ENCODE measurements at places on chromosomes 12 and 14. TPM values are rescaled to one million over a fixed set of nuclear protein-coding genes. Genes with fewer than 3 reads are reported as not detected.

Gene TCL1B
- total RNA-seq: 3.6 TPM

Gene PLEKHG7
- total RNA-seq: not detected

Gene COX8C
- total RNA-seq: not detected

Gene RPL6
- total RNA-seq: 1,918 TPM

Gene SSTR1
- 0.90 TPM for total RNA-seq

Gene ALKBH2
- total RNA-seq: 24.4 TPM

Gene SERPINA10
- not detected for total RNA-seq

Gene GPR65
- total RNA-seq: not detected

Gene PIWIL1
- total RNA-seq: not detected

Gene EGLN3
- total RNA-seq: 19.8 TPM

Gene DCN
- total RNA-seq: not detected

Gene OTOGL
- total RNA-seq: 0.11 TPM

Gene TAS2R20
- total RNA-seq: 1.3 TPM

Gene KLRF2
- not detected for total RNA-seq

DNA sequence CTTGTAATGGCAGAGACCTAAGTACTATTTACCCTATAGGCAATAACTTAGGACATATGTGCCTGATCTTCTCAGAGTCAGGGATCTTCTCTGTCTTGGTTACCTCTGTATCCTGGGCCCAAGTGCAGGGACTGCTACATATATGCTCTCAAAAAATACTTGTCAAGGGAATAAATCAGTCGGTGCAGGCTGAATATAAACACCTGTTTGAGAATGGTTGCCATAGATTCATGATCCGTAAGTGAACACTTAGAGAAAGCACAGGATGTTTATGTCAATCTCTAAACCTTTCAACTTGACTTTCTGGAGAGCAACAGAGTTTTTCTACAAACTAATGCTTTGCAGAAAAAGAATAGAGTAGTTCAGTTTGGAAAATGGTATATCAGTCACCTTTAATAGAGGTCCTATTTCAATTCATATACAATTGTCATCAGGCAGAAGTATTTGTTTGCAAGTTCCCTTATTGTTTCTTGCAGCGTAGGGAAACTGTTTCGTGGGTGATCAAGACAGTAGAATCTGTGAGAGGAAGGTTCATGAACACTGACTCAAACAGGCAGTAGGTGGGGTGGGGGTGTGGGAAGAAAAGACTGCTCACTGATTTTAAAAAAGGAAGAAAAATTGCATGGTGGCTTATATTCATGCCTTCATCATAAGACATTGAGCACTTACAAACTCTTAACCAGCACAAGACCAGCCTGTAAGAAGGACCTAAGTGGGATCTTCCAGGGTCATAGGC is 6.0 kb upstream of the UBE2N start:
- DNase-seq: no peak

DNA sequence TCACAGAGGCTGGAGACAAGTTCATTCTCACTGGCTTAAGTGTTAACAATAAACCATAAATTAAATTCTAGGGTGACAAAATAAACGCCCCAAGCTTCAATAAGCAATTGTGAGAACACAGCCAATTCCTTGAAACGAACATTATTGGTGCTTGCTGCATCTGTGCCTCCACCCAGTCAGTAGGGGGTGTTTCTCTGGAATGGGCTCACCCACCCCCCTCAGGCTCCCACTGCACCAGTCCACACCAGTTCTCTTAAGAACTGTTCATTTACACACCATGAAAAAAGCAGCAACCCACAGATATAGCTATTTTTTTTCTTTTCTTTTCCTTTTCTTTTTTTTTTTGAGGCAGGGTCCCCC is 34.7 kb downstream of the CDC42BPB start:
- no peak for DNase-seq

GRCh38 chr12:4580281-4580688 is 18.3 kb downstream of the DYRK4 start:
- no peak for DNase-seq

GRCh38 chr12:29992366-29992765 is 208.6 kb upstream of the TMTC1 start:
- DNase-seq: no peak

DNA sequence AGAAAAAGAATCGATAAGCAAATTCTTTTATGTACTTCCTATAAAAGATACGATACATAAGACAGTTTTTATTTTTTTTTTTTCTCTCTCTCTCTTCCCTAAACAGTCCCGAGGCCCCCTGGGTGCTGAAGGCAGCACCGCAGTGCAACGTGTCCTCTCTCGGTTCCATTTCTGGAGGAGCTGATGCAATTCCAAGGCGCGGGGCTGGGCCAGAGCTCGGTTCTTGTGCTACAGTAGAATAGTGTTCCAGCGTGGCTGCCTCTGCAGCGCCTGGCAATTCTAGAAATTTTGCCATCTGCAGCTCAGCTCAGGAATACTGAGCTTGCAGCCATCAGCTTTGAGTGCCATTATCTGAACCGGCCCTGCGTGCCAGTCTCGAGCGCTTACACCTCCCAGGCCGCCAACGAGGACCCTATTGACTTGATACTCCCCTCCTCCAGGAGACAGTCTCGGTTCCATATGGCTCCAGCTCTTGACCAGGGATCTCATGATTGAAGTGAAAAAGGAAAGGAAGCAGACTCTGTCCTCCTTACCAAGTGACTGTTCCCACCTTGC is 630 bp downstream of the ALDH1L2 start:
- peak; percentile 46 for DNase-seq

DNA sequence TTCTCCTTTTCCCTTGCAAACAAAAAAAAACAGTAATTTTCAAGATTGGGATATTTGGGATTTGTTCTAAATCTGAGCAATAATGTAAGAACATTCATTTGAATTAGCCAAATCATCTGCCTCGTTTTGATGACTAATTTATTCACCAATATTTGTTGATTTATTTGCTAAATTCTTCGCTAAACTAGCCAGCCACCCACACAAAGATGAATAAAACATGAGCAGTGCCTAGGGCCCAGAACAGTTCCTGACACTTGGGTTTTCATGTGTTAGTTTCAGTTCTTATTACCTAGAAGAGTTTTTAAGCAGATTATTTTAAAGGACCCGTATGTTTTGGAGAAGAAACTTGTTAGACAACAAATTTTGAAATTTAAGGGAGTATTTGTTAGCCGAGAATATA is 1.4 kb downstream of the ETNK1 start:
- no peak for DNase-seq

GRCh38 chr12:22228022-22228875 is 106.3 kb downstream of the ST8SIA1 start:
- DNase-seq: no peak

DNA sequence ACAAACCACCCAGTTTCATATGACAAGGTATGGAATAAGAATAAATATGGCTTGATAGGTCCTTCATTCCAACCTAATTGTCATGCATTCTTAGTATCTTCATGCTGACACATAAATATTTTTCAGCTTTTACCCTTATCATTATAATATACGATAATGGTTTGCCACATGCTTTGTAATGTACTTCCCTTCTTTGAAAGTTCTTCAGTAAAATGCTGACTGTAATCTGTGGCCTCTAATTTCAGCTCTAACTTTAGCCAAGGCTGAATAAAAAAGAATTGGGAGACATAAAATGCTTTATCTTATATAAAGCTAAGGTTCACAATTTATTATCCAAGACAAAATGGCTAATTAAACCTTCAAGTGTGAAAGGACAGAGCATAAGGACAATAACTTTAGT is 2.6 kb upstream of the MAP4K5 start:
- no peak for DNase-seq

DNA sequence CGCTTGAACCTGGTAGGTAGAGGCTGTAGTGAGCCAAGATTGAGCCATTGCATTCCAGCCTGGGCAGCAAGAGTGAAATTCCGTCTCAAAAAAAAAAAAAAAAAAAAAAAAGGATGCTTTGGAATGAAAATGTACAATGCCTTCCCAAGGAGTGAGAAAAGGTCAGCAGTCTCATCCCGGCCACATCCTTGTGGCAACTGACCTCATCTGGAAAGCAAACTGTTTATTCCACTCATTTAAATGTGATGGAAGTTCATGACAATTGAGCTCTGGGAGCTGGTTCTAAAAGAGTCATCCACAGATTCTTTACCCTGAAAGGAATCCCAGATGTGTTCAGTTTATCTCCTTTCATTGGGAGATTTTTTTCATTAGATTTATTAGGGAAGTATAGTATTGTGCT is 19.4 kb upstream of the LIMA1 start:
- DNase-seq: no peak

- no peak for DNase-seq
Measured at GRCh38 chr12:91379051-91379775, 196.6 kb upstream of the DCN start.

DNA sequence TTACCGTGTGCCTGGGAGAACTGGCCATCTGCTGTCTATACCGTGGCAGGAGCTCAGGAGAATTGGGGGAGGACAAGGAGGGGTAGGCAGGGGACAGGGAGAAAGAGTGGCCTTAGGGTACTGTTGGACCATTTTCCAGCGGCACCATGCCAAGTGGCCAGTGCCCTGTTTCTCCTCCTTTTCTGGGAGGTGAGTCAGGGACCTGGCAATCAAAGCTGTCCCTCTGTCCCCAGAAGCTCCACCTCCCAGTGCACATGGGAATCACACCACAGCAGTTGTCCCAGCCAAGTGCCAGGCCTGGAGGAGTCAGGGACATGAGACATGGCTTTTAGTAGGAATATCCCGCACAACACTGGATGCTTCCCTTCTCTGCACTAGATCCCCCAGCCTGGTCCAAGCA is 118.0 kb downstream of the GCH1 start:
- DNase-seq: no peak

DNA sequence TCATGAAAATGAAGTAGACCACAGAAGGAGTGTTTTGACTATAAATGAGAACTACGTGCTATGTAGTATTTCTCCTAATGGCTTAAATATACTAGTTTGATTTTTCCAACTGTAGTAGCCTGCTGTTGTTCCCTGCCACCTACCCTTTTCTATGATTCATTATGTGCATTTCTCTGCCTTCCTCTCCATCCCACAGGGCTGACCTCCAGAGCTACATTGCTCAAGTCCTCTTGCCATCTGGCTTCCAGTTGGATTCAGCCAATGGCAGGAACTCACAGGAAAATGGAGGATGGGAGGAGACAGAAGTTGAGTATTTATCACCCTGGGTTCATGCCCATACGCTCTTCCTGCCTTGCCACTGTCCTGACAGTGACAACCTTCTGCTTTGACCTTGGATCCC is 515.3 kb downstream of the SOX5 start:
- no peak for DNase-seq

- DNase-seq: no peak
Measured at GRCh38 chr14:61973981-61974380, 211.8 kb downstream of the SNAPC1 start.

All from H9 (cell line).